ENCODE measurements at places on chromosomes 6 and 20.

DNA sequence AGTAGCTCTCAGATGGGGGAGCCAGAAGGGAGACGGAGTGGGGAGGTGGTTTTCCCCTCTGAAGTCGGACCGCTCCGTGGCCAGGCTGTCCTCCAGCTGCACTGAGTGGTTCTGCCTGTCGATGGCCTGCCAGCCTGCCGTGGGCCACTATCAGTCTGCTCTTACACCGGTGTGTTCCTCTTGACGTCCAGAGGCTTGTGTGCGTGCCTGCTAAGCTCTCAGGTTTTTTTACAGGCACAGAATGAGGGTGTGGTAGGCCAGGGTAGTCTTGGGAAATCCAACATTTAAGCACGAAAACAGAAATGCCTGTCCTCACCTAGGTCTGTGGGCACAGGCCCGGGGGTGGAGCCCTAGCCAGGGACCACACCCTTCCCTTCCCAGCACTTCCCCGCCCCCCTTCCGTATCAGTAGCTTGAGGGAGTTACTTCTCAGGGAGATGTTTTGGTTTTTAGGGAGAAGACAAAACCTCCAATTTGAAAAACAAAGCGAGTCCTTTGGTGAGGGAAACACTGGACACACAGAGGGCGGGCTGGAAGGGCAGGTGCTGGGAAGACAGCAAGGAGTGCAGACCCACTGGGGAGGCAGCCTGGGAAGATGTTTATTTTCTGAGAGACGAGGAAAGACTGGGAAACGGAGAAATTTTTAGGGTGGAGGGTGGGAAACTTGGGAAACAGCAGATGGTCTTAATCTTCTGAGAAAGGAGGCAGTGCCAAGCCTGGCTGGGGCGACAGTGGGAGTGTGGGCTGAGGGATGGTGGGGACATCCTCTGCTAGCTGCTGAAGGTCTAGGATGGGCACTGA is 106.5 kb downstream of the LY86 start:
- DNase-seq: no peak

DNA sequence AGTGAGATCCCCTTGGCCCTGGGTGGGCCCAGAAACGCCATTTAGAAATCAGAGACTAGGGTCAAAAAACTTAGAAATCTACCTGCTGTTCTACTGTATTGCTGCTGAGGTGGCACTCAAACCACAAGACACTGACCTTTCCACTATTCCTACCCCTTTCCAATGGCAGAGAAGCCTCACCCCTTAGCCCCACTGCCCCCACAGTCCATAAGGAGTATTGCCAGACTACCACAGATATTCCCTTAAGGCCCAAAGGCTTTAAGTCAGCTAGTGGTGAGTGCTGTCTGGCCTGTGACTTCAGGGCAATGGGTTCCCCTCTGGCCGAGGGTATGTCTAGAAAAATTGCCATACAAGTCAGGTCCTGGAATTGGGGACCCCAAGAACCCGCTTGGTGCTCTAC is 656.1 kb downstream of the COL12A1 start:
- DNase-seq: no peak

- no peak for DNase-seq
Observed at GRCh38 chr6:89410231-89410761, 1.8 kb downstream of the RRAGD start.

GRCh38 chr6:141056945-141057625 is 1075.6 kb upstream of the GJE1 start:
- DNase-seq: no peak

DNA sequence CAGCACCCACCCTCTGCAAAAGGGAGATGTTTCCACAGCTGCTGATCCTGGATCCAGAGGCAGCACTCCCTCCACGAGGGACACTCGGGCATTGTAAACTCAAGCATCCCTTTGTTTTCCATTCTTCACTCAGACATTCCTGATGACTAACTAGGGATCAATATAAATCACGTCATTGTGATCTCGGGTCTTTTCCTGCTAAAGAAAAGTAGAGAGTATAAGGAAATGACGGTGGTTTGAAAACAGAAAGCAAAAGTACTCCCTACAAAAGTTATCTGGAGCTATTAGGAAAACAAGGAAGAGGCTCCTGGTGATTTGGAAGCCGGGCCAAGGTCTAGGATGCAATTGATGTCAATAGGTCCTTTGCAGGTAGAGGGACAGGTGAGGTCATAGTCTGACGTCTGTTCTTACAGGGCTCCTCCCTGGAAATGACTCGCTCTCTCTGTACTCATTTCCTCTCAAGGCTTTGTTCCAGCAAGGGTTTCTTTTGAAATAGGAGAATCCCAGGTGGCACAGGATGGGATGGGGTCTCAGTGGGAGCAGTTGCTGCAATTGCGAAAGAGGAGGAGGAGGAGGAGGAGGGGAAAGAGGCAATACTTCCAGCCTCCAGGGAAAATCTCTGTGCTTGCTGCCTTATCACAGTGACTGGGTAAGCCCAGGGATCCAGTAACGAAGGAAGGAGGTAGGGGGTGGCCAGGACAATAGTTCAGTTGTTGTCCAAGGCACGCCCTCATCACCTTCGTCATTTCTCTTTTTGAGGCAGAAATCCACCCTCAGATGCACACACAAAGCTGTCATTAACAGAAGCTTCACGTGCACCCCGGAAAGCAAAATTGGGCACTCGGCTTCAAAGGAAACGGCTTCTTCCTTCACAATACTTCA is 222.8 kb downstream of the LY86 start:
- peak; percentile 87 for DNase-seq

DNA sequence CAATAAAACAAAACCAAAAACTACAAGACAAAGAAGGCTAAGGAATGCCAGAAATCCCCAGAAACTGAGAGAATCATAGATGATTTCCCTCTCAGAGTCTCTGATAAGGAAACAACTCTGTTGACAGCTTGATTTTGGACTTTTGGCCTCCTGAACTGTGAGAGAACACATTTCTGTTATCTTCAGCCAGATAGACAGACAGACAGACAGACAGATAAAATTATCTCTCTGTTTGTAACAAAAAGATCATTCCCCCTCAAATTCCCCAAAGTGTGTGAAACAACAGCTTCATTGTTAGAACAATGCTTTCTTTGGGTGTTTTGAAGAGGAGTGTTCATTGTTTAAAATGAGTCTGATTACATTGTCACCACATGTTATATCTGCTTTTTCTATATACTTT is 148.2 kb downstream of the BCKDHB start:
- no peak for DNase-seq

- DNase-seq: no peak
Observed at GRCh38 chr6:1144842-1145767, 166.8 kb upstream of the FOXQ1 start.

DNA sequence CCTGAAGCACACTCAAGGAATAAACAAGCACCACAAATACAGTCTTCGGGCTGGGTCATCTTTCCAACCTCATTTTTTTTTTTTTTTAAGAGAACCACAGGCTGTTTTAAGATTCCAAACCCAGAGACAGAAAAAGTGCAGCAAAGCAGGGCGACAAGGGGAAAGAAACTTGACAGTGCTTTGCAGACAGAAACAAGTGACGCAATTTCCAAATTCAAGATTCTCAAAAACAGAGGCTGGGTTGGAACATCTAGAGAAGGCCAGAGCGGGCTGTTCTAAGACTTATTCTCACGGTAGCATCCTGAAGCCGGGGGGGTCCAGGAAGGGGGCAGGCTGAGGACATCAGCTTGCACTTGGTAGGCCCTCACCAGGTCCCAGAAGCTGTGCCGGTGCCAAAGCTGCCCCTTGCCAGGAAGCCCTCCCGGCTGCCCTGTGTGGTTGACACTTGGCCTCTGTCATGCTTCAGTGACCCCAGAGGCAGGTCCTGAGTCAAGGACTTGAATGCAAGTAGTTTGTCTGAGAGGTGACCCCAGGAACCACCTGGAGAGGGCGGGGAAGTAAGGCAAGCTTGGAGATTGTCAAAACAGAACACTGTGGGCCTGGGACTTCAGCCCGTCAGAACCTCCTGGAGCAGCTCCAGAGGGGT is 50.5 kb downstream of the BMP7 start:
- DNase-seq: no peak

DNA sequence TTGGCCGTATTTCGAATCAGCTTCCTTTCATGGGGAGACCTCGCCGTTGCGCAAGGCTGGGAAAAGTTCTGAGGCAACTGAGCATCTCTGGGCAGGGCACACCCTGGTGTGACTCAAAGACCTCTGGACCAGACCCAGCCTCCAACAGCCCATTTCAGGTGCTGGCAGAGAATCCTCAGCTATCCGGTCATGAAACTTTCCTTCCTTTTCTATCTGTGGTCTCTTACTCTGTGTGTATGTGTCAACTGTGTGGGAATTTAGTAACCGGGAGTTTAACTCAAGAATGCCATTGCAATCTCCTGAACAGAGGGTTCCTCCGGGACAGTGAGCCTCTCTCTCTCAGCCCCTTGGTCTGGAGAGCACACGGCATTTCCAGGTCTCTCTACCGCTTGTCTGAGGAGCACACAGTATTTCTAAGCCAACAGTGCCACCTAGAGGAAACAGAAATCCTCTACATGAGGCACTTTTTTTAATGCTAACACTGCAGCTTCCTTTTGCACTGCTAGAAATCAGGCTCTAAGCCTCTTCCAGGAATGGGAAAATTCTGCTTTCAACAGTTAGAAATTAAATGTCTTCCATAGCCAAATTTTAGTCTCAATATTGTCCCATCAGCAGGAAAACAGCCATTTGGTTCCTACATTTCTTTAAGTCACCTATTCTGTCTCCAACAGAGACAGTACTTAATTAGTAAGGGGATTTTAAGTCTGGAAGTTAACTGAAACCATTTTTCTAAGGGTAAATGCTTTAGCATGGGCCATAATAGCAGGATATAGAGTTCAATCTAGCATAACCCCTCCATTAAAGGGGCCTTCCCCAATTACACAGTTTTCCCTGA is 32.7 kb downstream of the PLN start:
- peak; percentile 36 for DNase-seq

DNA sequence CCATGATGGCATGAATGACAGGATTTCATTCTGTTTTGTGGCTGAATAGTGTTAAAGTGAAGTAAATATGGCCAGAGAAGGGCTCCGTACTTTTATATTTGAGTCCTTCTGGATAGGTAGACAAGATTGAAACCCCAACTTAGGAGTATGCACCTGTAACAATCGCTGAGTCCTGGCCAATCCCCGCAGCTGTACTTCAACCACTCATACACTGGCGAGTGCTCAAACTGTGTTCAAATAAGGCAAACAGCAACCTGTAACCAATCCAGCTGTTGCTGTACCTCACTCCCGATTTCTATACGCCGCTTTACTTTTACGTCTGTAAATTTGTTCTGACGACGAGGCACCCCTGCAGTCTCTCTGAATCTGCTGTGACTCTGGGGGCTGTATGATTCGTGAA is 6.7 kb downstream of the TTLL2 start:
- no peak for DNase-seq

DNA sequence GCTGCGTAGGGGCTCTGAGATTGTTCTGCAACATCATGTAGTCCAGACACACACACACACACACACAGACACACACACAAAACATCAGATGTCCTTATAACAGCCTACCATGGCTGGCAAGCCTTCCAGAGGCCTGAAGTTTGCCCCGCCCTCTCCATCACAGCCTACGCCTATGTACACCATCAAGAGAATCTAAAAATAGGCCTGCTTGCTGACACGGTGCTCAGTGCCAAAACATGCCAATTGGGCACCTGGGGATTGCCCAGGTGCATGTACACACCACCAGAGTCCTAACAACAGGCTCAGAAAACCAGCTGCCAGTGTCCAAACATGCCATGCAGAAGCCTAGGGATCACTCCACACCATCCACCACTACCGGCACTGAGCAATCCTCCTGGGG is 391.7 kb upstream of the SPTLC3 start:
- no peak for DNase-seq

- no peak for DNase-seq
Observed at GRCh38 chr6:132995009-132995408, 180.6 kb downstream of the RPS12 start.

- DNase-seq: no peak
Observed at GRCh38 chr6:74222768-74223333, 526.8 kb downstream of the CD109 start.

DNA sequence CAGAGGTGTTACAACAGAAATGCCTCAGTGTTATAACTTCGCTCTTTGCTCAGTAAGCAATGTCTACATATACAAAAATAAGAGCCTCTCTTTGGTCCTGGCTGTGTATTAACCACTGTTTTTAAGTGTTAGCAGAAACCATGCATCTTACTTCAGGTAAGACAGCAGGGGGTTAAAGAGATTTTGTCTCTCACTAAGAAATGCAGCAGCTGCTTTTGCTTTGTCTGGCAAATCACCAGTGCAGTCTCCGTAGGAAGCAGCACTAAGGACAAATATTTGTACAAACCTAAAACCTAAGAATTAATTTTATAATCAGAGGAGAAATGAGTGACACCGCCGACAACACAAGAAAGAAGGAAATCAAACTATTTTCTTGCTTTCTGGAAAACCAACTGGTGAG is 758 bp downstream of the SMIM28 start:
- DNase-seq: no peak

DNA sequence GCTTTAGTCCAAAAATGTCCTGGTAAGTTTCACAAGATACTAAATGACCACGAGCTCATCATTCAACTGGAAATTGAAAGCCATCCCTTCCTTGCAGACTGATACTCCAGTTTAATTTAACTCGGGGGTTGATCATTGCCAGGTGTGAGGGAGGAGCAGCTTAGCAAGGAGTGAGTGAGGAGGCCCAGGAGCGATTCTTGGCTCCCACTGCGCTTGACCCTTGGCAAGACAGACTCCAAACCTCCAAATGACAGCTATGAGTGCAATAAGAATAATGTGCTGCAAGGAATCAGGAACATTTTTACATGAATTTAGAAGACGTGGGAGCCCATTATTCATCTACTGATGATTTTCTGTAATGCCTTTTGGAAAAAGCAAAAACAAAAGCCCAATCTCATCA is 64.9 kb downstream of the LAMA4 start:
- DNase-seq: no peak

DNA sequence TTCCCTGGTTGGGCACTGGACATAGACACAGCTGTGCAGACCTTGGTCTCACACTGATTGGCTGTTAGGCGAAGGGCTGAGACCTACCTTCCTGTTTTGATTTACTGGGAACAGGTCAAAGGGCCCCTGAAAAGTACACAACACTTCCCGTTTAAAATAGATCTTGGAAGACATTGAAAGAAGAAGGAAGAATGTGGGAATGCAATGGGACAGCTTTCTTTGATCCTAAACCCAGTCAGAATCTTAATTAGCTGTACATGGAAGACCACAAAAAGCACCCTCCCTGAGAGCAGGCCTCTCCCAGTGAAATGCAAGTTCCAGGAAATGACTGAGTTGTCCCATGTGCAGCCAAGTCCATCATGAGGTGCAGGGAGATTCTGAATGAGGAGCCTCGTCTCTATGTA is 83.6 kb upstream of the EXOC2 start:
- no peak for DNase-seq

- DNase-seq: no peak
Observed at GRCh38 chr20:48451401-48451800, 376.4 kb downstream of the PREX1 start.

- DNase-seq: no peak
Observed at GRCh38 chr6:132659082-132659481, at the start of gene TAAR1. TAAR1 (minus strand) TSS chr6:132659182; CDS start chr6:132646003, 13,179 bp downstream.

- DNase-seq: peak; percentile 9
Observed at GRCh38 chr6:4180652-4181255, 45.4 kb upstream of the ECI2 start.

- DNase-seq: no peak
Observed at GRCh38 chr20:20489054-20489453, 121.2 kb downstream of the INSM1 start.
